ENCODE measurements at places on chromosomes 2 and 18.

DNA sequence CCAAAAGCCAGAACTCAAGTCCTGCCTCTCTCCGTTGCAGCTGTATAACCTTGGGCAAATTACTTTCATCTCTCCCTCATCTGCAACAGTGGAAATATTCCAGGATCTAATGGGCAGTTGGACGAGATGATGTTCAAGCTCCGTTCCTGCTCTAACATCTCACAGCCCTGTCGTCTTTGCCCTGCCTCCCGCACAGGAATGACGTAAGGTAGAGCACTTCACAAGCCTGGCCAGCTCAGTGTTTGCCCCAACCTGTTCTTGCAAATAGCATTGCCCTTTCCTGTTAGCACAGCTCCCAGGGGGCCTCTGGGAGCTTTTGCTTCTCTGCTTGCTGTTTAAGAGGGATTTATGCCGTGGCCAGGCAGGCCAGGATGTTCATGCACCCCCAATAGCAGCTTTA lies 107.9 kb downstream of the KLHL29 start:
- no peak for DNase-seq

DNA sequence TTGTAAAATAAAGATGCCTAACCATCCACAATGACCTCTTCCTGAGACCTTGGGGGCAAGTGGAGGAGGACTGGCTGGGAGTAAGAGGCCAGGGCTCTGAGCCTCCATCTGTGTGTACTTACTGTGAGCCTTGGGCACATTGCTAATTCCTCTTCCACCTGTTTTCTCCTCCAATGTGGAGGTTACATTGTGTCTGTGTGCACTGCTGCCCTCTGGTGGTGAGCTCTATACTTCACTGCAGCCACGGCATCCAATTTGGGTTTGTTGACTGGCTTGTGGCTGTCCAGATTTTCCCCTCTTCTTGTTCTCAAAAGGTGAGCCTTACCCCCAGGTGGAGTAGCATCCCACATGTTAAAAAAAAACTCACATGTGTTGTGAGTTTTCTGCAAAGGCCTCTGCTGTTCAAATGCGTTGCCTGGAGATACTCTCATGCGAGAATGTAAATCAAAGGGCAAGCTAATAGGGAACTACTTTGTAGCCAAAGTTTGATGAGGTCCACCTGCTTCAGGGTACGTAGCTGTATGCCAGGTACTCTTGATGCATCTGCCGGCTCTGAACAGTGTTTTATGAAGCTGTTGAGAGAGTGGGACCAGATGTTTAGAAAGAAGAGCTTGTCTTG lies 80.8 kb downstream of the APOB start:
- no peak for DNase-seq

DNA sequence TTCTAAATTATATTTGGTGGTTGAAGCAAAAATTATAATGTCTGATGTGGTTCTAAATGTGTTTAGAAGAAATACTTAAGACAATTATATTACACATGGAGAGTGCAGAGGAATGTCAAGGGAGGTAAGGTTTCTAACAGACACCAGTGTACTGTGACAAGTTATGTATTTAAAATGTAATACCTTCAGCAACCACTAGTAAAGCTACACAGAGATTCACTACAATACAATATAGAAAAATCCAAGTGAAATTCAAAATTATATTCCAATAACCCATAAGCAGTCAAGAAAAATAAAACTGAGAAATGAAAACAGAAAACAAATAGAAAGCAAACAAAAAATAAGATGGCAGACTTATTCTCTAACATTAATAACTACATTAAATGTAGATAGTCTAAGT lies 249.5 kb upstream of the KLHL14 start:
- DNase-seq: no peak

GRCh38 chr18:8800876-8801262 lies 95.5 kb downstream of the MTCL1 start:
- DNase-seq: no peak

DNA sequence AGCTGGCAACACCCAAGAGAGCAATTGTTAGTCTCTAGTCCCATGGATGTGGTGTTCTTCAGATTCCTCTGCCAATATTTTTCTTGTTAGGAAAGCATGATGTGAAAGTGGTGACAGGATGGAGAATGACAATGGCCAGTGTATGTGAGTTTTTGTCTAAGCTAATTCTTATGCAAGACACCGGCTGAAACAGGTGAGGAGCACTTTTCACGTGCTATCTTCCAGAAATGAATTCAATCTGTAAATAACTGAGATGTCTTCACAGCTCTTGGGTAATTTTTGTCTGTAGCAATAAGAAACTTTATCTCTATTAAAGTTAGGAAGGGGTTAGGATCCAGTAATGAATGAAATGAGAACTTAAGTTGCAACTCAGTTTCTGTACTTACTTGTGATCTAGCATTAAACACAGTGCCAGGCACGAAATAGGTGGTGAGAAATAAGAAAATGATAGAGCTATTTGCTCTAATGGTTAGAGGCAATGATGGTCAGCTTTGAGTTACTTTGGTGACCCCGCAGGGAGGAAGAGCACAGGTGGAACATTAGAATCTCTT lies 676 bp upstream of the AGPS start:
- DNase-seq: no peak

DNA sequence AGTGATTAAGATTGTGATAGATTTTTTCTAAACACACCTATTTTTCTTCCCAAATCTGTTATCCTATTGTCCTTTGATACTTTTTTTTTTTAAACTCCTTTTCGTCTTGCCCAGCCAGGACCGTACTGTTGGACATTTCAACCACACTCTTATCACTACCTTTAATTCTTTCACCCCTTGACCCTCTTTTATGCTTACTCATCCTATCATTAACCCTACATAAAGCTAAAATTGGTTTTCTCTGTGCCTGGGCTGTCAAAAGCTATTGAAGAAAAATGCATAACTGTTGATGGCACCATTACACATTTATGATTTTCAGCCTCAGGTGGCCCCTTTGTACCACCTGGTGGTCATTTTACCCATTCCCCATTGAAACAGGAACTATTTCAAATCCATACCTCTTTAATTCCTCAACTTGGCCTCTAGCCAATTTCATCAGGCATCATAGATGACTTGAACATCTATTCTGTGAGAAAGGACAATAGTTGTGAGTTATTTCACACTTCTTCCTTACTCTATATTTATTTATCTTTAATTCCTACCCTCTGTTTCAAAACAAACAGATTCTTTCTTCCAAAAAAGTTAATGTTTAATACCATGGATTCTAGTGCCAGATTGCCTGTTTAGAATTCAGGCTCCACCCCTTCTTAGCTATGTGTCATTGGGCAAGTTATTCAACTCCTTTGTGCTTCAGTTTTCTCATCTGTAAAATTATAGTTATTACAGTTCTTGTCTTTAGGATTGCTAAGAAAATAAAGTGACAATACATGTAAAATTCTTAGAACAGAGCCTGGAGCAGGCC lies 258.6 kb downstream of the CAMKMT start:
- no peak for DNase-seq

DNA sequence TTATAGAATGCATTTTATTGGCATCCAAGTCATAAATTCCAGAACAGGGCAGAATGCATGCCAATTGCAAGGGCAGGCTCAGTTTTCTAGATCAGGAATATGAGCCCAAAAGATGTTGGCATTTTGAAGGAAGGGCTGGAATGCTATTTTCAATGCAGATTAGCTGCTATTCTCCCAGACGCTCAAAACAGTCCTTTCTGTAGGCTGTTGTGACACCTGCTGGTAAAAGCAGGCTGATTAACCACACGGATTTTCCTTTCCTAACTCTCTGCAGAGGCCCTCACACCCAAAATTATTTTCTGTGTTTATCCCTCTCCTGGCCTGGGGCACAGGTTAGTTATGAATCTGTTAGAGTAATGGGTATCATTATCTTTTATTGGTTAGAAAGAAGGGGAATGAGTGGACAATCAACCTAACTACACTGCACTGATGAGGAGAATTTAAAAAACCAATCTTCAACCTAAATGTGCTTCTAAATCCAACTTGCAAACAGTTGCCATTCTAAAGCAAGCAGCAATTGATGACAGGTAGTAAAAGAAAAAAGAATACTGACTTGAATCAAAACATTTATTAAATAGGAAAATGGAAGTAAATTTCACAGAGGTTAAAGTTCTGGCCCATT lies 94.0 kb downstream of the PLA2R1 start:
- DNase-seq: no peak

- DNase-seq: no peak
These were observed 65.4 kb upstream of the DNAJC10 start for GRCh38 chr2:182650704-182651103.

DNA sequence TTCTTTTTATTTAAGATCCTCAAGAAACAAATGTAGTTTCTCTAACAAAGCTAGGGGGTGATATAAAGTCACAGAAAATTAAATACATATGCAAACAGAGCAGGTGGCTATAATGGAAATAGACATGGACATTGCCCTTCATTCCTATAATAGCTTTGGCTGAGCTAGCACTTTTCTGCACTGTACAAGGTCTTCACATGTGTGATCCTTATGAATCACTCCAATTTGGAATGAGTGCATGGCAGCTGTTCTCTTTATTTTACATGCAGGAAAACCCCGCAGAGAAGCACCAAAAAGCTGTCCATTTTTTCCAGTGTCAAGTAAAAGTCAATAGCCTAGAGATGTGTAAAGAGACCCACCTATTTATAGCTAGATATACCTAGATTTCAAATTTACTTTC lies 747.4 kb upstream of the SLC8A1 start:
- DNase-seq: no peak

DNA sequence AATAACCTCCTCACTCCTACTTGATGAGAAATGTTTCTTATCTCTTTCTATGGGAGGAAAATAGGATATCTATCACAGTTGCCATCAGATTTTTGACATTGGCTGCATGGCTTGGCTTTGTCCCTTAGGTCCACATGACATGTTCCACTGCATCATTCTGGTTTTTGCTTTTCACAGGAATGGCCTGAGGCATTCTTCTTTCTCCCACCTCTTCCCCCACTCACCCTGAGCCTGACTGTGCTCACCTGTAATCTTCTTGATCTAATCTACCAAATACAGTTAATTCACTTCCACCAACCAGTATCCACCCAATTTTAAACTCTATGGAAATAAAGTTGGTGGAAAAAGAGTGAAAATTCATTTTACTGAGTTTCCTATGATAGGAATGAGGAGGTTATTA lies 763.5 kb upstream of the CELF4 start:
- no peak for DNase-seq

DNA sequence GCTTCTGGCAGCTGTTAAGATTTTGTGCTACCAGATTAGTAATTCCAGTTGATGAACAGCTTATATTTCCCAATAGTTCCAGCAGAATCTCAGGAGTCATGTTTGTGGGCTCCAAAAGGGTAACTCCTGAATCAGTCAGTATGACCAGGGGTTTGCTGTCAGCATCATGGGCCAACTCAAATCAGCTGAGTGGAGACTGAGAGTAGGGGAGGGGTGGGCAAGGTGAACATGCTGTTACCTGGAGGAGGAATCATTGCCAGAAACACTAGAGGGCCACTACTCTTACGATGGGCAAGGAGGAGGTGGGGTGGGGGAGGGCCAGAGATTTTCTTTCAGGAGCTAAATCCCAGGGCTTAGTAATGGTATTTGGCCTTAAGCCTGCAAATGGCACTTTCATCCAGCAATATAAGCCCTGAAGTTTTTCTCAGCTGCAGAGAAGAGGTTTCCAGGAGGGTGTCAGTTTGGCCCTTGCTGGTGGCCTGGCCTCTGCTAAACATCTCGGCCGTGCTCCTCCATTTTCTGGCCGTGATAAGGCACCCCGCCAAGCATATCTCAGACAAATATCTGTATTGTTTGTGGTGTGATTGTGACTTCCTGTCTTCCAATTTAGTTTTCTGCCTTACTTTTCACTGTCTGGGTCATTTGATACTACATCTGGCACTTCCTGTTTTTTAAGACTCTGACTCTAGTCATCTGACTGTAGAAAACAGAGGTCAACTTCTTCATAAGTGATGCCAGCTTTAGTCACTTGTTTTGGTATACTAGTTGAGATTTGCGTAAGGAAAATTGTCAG lies 120.5 kb upstream of the CXCR4 start:
- DNase-seq: no peak

- no peak for DNase-seq
These were observed 146.3 kb upstream of the SKOR2 start for GRCh38 chr18:47397671-47398319.

GRCh38 chr18:58859907-58860306 lies 4.8 kb upstream of the ZNF532 start:
- no peak for DNase-seq

DNA sequence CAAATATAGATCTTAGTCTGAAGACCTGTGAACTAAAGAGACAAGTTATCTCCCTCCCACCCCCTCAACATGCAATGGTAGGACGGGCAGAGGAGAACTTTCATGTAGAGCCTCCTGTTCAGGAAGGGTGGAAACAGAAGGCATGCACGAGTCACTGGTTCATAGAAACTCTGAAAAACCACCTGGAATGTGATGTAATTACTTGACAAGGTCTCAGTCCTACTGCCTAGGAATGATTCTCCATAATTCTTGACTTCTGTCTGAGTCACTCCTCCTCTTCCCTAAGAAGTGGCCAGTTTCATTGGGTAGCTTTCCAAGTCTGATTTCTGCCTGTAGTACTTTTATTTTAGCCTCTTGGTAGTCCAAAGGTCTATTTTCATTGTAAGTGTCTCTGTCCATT lies 277.3 kb downstream of the PTPRM start:
- DNase-seq: no peak

GRCh38 chr2:118929059-118929458 lies 12.9 kb upstream of the MARCO start:
- DNase-seq: no peak

DNA sequence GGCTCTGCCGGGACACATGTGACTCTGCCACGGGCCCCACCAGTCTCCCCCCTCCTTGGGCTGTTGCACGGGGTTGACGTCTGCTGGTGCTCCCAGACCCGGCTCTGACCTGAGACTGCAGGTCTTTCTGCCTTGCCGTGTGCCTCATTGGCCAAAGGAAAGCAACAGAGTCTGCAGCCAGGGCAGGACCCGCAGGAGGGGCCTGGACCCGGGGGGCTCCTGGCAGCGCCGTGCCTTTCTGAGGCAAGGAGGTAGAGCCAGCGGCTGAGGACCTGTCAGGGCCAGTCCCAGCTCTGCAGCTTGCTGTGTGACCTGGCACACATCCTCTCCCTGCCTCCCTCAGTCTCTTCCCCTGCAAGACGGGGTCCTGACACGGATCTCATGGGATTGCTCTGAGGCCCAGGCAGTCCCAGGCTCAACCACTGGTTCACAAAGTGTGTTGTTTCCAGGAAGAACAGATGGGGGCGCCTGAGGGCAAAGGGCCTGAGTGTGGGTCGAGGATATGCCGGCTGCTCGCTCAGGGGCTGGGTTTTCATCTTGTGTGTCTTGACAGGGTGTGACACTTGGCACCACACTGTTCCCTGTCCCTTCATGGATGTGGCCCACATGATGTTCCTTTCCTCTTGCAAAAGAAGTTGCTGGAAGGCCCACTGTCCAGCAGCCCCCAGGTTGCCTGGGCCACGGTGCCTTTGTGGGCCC lies 9.0 kb downstream of the CAPN10 start:
- no peak for DNase-seq
